ENCODE measurements at places on chromosomes 6 and 20.

DNA sequence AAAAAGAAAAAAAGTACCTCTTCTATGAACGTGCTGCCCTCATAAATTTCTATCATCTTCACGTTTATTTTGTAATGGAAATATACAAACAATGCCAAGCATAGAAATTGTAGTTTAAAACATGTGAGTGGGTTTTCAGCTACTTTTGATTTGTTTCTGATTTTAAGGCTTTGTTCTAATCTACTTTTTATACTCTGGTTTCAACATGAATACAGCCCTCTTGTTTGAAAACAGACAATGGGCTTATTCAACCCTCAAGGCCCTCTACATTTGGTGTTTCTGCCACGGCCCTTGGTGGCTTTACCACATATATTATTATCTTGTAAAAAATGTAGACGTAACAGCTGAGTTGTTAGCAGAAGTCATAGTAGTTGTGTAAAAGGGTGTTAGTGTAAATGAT lies 153.9 kb downstream of the SOX4 start:
- no peak for DNase-seq

DNA sequence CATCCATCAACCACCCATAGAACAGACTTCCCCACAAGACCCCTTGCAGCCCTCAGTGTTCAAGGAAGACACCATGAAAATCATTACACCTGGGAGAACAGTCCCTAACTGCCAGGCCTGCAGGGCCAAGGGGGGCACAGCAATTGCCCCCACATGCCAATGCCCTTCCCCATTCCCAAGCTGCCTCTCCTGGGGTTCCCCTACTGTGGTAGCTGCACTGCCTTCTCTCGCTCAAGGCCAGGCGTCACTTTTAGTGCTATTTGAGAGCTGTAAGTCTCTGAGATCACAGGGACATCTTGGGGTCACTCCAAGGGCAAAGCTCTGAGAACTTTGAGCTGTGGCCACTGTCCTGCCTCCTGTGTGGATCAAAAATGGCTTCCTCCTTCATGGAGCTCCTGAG lies 6.0 kb upstream of the ACSS1 start:
- DNase-seq = no peak

DNA sequence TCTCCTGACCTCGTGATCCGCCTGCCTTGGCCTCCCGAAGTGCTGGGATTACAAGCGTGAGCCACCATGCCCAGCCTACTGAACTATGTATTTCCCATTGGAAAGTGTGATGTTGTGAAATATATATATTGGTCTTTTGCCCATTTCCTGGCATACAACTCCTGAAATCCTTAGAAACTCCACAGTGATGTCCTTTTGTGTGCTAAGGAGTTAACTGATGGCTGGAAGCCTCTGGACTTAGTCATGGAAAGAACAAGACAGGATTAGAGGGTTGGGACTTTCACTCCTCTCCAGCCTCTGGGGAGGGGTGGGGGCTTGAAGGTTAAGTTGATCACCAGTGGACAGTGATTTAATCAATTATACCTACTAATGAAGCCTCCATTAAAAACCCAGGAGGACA lies 7.1 kb downstream of the PANK2 start:
- DNase-seq = no peak

DNA sequence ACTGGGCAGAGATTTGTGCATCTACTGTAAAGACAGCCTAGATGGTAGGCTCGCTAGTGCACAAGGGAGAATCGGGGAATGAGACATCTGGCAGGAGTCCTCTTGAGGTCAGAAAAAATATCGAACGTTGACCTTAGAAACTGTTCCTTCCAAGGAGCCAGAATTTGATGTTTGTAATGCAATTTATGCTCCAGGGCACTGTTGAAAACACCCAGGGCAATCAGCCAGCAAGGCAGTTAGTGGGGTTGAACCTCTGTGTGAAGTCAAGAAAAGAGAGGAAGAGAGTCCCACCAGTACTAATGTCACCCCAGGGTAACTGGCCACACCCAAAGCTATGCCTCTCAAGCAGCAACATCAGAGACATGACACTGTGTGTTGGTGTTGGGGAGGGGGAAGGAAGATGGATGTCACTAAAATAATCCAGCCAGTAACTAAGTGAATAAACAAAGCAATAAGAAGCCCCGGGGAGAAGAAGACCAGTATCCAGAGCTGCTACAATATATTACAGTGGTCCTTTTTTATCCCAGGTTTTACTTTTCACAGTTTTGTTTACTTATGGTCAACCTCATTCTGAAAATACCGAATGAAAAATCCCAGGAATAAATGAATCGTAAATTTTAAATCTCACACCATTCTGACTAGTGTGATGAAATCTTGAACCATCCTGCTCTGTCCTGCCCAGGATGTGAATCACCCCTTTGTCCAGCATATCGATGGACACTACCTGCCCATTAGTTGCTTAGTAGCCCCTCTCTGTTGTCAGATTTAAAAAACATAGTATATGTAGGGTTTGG lies 32.9 kb upstream of the PDE10A start:
- DNase-seq = no peak

GRCh38 chr6:37482606-37483251 lies 17.0 kb downstream of the CCDC167 start:
- DNase-seq = no peak

GRCh38 chr20:58693226-58694006 lies 816 bp downstream of the NPEPL1 start:
- DNase-seq = no peak

GRCh38 chr6:84652356-84653026 lies 111.9 kb downstream of the TBX18 start:
- DNase-seq = no peak

GRCh38 chr6:41332842-41333736 lies 2.3 kb upstream of the NCR2 start:
- no peak for DNase-seq

- peak; percentile 8 for DNase-seq
Observed at GRCh38 chr6:73134588-73134987, 90.7 kb downstream of the KHDC1L start.

DNA sequence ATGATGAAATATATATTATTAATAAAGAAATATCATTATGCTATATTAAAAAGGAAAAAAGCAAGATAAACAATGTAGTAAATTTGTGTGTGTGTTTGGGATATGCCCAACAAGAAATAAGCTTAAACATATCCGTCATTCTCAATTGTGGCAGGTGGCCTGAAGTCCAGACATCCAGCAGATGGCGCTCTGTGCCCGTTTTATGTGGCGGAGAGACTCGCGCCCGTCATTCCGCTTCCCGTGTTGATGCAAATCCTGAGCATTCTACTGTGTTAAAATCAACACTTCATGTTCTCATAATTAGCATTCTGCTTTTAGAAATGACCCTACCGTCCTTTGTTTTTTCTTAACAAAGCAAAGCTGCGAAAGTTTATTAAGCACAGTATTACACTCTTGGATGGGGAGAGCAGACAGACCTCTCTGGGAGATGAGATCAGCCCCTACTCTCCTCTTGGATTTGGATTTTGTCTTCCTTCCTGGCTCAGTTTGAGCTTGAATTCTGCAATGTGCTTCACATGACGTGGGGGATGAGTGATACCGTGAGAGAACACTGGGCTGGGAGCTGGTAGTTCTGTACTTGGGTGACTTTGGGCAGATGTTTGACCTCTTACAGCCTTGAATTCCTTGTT lies 125.8 kb downstream of the MCHR2 start:
- peak; percentile 56 for DNase-seq

- DNase-seq = no peak
Observed at GRCh38 chr6:79070206-79070825, 7.7 kb downstream of the PHIP start.

DNA sequence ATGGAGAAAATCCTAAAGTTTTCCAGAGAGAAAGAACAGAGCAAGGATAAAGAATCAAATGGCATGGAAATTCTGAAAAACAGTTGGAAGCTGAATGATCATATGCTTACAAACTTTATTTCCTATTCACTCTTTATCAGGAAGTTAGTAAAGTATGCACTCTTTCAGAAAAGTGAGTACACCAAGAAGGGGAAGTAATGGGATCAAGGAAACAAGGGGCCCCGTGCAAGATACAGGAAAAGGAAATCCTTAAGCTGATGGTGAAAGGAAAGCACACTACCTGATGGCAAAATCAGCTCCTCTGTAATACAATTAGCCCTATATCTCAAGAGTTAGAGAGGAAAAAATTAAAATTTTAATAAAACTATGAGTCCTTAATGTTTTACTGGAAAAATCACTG lies 14.0 kb downstream of the CALHM6 start:
- DNase-seq = no peak

DNA sequence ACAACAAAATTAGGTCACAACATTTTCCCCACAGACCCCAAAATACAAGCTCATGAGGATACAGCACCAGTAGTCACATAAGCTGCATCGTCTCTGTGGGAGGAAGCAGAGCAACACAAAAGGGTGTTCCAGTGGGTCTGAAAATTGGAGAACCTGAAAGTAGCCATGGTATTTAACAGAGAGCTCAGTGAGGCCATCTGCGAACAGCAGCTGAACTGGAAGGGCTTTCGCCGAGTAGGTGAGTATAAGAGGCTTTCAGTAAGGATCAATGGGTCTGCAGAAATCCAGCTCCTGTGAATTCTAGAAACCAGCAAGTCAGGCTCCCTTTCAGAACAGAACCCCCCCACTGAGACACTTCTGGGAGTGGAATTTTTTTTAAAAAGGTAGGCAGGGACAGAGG lies 120.0 kb upstream of the RREB1 start:
- DNase-seq = no peak

DNA sequence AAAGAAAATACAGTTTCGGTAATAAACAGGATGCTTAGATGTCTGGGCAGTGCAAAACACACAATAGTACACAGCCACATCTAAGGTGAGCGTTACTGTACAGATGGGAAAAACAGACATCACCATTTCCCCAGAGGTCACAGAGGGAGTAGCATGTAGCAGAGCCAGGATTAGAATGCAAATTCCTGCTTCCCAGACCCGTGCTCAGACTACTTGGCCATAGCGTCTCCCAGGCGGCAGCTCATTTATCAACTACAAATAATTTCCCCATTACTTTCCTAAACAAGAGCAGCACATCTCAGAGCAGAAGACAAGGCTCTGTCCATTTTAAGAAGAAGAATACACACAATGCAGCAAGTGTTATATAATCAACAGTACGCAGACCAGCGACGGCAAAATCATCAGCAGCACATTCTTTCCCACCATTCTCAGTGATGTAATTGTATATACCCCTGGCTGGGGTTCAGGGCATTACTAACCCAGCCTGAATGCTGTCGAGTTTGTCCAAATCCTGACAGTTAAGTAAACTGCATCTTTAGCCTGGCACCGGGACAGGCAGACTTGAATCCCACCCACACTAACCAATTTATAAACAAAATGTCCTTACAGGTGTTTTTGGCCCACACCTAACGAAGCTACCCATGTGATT lies 61.9 kb downstream of the CNKSR3 start:
- no peak for DNase-seq

- DNase-seq = peak; percentile 2
Observed at GRCh38 chr6:2542858-2543218, 207.9 kb downstream of the MYLK4 start.

- DNase-seq = no peak
Observed at GRCh38 chr6:17035257-17036064, 66.4 kb upstream of the STMND1 start.

GRCh38 chr6:104887350-104887749 lies 27.6 kb upstream of the HACE1 start:
- DNase-seq = no peak

DNA sequence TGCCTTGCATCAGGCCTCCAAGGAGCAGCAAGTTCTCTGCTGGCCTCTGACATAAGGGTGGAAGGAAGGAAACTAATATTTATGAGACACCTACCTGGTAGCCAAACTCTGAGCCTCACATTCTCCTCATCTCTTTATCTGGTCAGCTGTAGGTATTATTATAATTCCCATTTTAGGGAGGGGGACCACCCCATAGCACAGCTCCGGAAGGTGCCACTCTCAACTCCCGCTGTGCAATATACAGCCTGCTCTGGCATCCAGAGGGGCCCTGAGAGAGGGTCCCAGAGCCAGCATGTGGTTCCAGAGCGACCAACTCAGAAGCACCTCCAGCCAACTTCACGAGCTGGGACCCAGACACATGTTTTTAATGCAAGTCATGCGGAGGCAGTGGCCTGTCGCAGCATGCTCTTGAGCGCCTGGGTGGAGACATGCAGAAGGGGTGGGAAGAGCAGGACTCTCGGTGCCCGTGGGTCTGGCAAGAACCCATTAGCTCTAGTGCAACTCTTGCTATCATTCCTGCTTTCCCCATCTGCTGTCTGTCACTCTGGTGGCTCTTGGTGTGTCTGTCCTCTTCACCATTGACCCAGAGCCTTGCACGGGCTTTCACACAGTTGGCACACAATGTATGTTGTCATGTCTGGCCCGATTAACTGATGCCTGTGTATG lies 15.0 kb upstream of the MYMX start:
- DNase-seq = no peak

DNA sequence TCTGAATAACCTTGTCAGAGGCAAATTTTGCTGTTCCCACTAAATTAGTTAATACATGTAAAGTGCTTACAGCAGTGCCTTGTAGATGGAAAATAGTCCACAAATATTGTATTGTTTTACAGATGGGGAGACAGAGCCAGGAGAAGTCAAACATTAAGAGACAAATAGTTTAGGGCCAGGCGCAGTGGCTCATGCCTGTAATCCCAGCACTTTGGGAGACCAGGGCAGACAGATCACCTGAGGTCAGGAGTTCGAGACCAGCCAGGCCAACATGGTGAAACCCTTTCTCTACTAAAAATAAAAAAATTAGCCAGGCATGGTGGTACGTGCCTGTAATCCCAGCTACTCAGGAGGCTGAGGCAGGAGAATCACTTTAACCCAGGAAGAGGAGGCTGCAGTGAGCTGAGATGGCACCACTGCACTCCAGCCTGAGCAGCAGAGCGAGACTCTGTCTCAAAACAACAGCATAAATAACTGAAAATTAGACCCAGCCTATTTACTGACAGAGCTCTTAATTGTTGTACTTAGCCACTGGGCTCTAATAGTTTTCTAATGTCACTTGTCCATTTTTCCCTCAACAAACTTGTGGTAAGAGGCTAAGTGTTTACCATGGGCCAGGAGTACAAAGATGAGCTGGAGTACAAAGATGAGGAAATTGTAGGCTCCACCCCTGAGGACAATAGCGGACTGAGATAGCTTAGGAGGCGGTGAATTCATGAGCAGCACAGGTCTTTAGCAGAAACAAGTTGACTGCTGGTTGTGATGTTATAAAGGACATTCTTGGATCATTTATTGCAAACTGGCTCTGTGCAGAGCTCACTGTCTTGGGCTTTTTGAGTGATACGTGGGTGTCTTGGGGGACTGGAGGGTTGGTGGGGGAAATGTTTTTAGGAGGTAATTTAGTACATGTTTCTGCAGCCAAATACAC lies 6.4 kb downstream of the ZSWIM3 start:
- DNase-seq = no peak

- DNase-seq = no peak
Observed at GRCh38 chr20:33431797-33432381, 11.7 kb downstream of the SNTA1 start.
